ENCODE measurements at places on chromosomes 13 and 19.

- DNase-seq: no peak
Observed at GRCh38 chr19:27657271-27658051, 1555.5 kb downstream of the UQCRFS1 start.

- no peak for DNase-seq
Observed at GRCh38 chr13:74306496-74306895, 172.3 kb upstream of the KLF12 start.

- no peak for DNase-seq
Observed at GRCh38 chr13:30301827-30302226, 5.5 kb downstream of the KATNAL1 start.

GRCh38 chr19:35352177-35352447, 4.4 kb downstream of the FFAR1 start:
- no peak for DNase-seq

All from stimulated activated CD4-positive, alpha-beta T cell treated with anti-CD3 and anti-CD28 coated beads, TNF-alpha, amount 100 ng/mL, for 24 hours (primary cell).